ENCODE measurements at places on chromosomes 1 and 21.

GRCh38 chr1:89781494-89782126 is 39.2 kb upstream of the LRRC8D start:
- no peak for DNase-seq

DNA sequence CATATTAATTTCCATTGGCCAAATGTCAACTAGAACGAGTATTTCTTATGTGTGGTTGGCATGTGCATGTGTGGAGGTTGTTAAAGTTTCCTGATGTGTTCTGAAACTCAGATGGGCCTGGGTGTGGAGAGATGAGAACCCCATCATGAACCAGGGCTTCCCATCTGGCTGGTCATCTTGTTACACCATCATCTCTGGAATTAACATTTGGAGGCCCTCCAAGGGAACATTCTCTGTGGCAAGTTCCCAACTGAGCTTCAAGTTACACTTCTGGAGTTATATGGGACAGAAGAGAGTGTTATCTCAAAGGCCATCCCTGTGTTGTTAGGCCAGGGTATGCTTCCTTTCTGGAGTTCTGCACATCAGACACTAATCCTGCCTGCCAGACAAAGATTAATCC is 183.6 kb downstream of the TTLL7 start:
- no peak for DNase-seq

DNA sequence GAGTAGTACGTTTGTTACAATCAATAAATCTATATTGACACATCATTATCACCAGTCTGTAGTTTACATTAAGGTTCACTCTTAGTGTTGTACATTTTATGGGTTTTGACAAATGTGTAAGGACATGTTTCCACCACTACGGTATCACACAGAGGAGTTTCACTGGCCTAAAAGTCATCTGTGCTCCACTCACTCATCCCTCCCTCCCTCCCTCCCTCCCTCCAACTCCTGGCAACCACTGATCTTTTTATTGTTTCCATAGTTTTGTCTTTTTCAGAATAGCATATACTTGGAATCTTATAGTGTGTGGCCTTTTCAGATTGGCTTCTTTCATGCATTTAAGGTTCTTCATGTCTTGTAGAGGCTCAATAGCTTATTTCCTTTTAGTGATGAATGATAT is 44.1 kb upstream of the RHOU start:
- DNase-seq = no peak

- no peak for DNase-seq
Observed at GRCh38 chr1:200029822-200030152, 2.3 kb downstream of the NR5A2 start.

- DNase-seq = no peak
Observed at GRCh38 chr1:85411567-85412305, 53.2 kb downstream of the DDAH1 start.
